ENCODE measurements at places on chromosomes 11 and 22. TPM values are rescaled to one million over a fixed set of nuclear protein-coding genes. Genes with fewer than 3 reads are reported as not detected.

BIK gene
- total RNA-seq: 6.8 TPM

GRCh38 chr11:30902929-30903328 is 316.8 kb upstream of the MPPED2 start:
- no peak overlapping the region for H3K27ac ChIP-seq
- no peaks in the 10 kb centered on the region for H3K27me3 ChIP-seq
- H3K4me1 ChIP-seq: no peaks in the 10 kb centered on the region
- no peak overlapping the region for H3K4me3 ChIP-seq
- H3K36me3 ChIP-seq: no peaks in the 10 kb centered on the region

FOLR2 gene
- total RNA-seq: 27.8 TPM

DNA sequence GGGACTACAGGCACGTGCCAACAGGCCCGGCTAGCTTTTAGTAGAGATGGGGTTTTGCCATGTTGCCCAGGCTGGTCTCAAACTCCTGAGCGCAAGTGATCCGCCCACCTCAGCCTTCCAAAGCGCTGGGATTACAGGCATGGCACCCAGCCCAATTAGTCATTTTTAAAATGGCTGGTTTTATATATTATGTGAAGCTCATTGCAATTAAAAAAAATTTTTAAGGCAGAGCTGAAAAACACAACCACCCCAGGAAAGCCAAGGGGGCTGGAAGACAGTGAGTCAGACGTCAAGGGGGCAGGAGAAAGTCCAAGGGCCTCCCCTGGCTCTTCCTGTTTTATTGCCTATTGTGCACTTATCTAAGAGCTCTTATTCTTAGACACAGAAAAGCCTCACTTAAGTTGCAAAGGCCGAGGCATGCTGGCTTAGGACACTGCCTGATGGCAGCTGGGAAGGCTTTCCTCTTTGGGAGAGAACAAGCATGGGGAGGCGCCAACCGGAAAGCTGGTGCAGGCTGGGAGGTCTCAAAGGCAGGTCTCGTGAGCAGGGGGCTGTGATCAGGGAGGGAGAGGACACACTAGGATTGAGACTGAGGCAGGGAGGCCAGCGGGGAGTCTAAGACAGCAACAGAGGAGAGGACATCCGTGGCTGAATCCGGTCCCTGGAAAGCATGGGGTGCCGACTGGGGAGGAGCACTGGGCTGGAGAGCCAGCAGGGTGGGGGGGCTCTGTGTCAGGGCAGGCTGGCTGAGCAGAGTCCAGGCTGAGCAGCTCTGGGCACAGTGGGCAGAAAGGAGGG is 11.1 kb upstream of the OSM start:
- no peak overlapping the region for H3K27ac ChIP-seq
- H3K4me3 ChIP-seq: no peak overlapping the region
- H3K36me3 ChIP-seq: no peaks in the 10 kb centered on the region
- no peaks in the 10 kb centered on the region for H3K27me3 ChIP-seq
- DNase-seq: no peak
